GM12892 (cell line): ENCODE measurements at places on chromosomes 7 and 10.

DNA sequence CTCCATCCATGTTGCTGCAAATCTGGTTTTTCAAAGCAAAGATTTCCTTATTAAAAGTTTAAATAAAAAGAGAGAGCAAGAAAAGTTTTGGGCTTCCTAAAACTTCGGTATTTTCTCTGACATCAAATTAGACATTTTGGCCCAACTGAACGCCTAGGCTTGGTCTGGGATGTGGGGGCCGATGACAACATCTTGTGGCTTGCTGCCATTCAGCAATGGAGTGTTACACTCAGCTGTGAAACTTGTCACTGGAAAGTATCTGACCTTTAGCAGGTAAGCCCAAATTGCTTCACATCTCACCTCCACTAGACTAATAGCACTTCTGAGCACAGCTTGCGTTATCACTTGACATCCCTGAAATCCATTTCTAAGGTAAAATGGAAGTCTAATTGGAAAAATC, 320.6 kb downstream of the GATA3 start:
- no peak for DNase-seq

DNA sequence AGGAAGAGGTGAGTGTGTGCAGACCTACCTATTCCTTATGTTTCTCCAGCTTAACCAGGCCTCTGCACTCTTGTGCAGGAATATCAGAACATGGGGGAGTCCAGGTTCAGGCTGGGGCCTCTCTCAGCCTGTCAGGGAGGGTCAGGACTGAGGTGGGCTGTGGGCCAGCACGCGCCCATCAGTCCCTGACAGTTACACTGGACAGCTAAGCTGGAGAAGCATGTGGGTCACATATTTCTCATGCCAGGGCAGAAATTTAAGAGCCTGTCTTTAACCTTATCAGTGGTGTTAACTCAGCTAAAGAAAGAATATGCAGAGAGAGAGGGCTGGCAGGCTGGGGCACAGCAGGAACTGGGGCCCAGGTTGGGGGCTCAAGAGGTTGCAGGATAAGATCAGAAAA, 8.7 kb upstream of the POLD2 start:
- no peak for DNase-seq

GRCh38 chr10:17494626-17495260, 40.3 kb upstream of the ST8SIA6 start:
- DNase-seq, result no peak

DNA sequence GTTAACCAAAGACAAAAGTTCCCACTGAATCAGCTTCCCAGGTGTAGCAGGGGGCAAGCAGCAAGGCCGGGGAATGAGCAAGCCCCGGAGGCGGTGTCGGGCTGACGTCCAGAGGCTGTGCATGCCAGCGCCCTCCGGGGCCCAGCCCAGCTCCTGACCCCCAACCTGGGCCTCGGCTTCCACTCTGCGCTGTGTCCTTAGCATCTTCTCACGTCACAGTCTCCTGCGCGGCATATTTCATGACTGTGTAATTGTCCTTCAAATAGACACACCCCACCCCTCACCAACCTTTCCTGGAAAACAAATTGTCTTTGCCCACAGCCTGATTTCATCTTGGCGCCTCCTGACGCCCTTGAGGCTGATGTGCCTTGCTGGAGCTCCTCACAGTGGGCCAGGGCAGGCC, 133.5 kb downstream of the RGS10 start:
- DNase-seq, result no peak

GRCh38 chr7:102211590-102212550, 74.8 kb upstream of the SH2B2 start:
- peak; percentile 60 for DNase-seq

GRCh38 chr10:80506189-80506575, 31.5 kb upstream of the SH2D4B start:
- no peak for DNase-seq

DNA sequence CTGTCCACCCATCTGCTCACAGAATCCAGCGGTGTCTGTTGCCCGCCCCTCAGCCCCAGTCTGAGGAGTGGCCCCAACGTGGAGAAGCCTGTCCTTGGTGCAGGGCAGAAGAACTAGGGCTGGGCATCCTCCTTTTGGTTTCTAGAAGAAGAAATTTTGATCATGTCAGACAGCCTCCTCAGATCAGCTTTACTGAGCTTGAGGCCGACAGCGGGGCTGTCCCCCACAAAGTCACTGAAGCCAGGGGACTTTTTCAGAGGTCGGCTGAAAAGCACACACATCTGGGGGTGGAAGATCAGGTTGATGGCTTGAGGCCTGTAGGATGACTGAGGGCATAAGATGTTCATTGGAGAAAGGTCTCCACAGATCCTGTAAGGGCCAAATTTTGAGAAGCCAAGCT, 767.9 kb downstream of the GRID1 start:
- DNase-seq, result no peak

- no peak for DNase-seq
These were observed 104.5 kb upstream of the MKLN1 start for GRCh38 chr7:131223151-131223550.

GRCh38 chr7:101987494-101987893, 170.1 kb downstream of the CUX1 start:
- DNase-seq, result no peak

DNA sequence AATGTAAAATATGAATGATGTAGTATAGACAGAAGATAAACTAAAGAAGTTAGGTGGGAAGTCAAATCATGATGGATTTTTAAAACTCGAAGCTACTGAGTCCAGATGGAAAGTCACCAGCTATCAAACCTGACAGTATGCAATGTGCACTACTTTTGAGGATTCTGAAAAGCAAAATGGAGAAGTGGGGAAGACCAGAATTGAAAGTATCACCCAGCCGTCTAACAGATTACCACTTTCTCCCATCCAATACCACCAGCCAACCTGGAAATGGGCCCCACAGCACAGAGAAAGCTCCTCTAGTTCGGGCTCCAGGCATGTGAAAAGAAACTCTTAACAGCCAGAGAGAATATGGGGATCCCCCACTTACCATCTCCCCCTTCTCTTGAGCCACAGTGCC, 67.9 kb upstream of the SRRM3 start:
- no peak for DNase-seq

GRCh38 chr10:24163485-24163884, 45.5 kb upstream of the KIAA1217 start:
- no peak for DNase-seq

DNA sequence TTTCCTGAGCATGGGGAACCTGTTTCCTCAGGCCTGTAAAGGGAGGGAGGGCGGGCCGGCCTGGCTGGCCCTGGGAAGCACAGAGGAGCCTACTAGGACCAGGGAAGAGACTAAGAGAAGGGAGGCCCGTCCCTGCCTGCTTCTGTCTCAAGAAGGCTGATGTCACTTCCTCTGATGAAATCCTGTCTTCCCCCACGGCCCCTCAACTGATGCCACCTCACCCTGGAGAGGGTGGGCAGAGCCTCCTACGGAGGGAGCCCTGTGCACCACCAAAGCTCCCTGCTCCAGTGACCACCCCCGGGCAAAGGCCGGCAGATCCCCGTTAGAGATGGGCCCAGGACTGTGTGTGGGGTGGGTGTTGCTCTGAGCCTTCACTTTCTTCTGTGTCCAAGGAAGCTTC, 1.0 kb upstream of the PILRA start:
- DNase-seq, result no peak

DNA sequence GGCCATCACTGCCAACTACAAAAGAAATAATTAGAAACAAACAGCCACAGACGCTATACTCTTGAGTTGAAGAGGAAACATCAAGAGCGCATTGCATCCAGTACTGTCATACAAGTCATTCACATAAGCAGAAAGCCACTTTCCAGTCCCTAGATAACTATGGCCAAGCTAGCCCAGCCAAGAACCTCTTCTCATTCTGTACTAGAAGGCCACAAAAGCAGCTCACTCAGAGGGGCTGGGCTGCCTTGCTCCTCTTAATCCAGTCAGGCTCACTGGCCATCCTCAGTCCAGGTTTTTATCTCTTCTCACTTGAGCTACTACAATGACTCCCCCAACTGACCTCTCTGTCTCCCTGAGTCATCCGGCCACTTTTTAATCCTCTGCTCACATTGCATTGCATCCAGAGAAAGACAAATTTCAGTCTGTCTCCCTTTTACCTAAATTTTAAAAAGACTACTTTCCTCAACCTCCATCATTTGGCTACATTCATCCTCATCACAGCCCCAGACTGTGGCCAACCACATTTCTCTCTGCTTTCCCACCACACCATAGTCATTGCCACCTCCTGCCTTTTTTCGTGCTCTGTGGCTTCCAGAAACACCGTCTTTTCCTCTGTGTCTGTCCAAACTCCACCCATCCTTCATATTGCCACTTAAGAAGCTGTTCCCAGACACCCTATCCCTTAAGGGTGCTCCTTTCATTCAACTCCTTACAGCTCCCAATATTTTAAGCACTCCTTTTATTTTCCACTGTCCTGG, 25.0 kb downstream of the PPP1R3C start:
- DNase-seq, result no peak

DNA sequence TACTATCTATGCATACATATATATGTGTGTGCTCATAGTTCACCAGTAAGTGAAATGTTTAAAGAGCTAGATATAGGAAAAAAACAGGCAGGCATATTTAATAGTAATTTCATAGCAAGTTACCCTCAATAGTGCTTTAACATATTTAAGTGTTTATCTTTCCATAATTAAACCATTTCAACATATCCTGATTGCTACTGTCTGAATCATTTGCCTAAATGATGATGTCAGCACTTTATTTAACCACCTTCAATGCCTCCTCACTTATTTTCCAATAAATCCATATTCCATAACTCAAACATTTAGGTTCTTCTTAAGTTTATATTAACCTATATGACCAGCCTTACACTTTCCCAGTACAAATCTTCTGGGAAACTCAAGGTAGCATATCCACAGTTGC, 601.1 kb downstream of the ARL4A start:
- no peak for DNase-seq

GRCh38 chr10:30029872-30030256, 29.5 kb downstream of the JCAD start:
- DNase-seq, result no peak
